ENCODE measurements at places on chromosomes 2 and 18. TPM values are rescaled to one million over a fixed set of nuclear protein-coding genes. Genes with fewer than 3 reads are reported as not detected.

The TEX44 gene
- polyA plus RNA-seq: not detected

The FAM228A gene
- 2.6 TPM for polyA plus RNA-seq

The PMS1 gene
- 27.8 TPM for polyA plus RNA-seq

The CAPN13 gene
- polyA plus RNA-seq: not detected

The ABCG5 gene
- 0.48 TPM for polyA plus RNA-seq

The GRHL1 gene
- polyA plus RNA-seq: 0.88 TPM

The TTC39C gene
- 21.3 TPM for polyA plus RNA-seq

The GAD1 gene
- polyA plus RNA-seq: 427 TPM
